ENCODE measurements at places on chromosomes 16 and 17. TPM values are rescaled to one million over a fixed set of nuclear protein-coding genes. Genes with fewer than 3 reads are reported as not detected.

DNA sequence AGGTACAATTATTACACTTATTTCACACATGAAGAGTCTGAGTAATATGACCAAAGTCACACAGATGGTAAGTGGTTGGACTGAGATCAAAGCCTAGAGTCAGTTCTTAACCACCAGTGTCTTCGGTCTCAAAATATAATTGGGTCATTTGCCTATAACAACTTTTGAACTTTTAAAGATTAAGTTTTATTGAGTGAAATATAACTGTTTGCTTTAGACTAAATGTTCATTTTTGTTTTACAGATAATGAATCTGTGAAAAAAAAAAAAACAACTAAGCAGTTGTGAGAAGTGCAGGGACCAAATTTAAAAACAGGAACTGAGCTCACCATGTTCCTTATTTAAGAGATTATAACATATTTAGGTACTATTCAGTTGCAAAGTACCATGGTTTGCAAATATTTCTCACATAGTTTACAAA, 150.1 kb downstream of the ITFG1 start:
- no peak for DNase-seq

DNA sequence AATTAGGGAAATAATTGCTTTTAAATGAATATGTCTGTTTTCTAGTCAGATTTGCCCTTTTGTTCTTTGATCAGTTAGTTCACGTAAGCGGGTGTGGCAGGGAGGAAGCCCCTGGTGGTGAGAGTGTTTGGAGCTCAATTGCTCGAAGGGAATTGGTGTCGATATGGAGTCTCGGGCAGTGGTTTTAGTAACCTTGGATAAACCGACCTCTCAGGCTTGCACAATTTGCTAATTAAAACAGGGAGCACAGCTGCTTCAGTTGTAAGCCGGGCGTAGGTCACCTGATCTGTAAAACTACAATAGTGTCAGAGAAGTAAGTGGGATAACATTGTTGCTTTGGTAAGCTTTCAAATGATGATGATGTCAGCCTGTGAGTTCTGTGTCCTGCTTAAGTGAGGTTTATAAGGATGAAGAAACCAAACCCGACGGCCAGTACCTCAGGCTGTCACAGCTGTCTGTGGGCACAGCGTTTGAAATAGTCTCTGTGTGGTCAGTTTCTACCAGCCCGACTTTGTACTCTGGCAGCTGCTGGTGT, 2.9 kb downstream of the ZNF750 start:
- DNase-seq, result peak; percentile 57

TMEM235 gene
- not detected for total RNA-seq

MFSD11 gene
- 21.1 TPM for total RNA-seq

- no peak for DNase-seq
These were observed 27.8 kb downstream of the COG4 start for GRCh38 chr16:70495425-70496182.

KRT14 gene
- total RNA-seq, result 0.25 TPM

DNA sequence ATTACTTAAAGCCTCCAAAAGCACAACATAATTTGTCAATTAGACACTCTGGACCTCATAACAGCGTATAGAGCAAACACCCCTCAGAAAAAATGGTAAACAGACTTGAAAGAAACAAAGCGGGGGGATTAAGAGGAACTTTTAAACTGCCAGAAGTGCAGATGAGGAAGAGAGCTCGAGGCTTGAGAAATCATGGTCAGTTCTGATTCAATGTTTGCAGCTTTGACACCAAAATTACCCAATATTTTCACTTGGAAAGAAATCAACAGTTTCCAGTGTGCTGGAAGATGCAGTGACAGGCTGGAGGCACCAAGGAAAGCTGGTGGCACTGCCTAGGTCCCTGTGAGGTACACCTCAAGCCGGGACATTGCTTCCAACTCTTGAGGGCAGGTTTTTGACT, 180.9 kb upstream of the TOX3 start:
- no peak for DNase-seq

KRT28 gene
- not detected for total RNA-seq

DNA sequence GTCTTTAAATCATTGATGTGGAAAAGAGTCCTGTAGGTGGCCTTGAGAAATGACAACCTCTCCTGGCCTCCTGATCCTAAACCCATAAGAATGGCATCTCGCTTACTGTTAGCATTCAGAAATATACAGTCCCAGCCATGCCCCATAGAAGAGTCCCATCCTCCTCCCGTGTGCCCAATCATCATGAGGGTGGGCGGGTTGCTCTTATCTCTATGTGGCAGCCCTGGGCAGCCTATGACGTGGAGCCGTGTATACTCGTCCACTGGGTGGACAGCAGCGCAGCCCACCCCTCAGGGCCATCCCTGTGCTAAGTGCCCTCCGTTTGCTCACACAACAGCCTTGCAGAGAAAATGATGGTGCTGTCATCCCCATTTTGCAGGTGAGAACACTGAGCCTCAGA, 105.3 kb downstream of the AMFR start:
- no peak for DNase-seq

GUCY2D gene
- not detected for total RNA-seq

CBX2 gene
- total RNA-seq, result 1.5 TPM

DNA sequence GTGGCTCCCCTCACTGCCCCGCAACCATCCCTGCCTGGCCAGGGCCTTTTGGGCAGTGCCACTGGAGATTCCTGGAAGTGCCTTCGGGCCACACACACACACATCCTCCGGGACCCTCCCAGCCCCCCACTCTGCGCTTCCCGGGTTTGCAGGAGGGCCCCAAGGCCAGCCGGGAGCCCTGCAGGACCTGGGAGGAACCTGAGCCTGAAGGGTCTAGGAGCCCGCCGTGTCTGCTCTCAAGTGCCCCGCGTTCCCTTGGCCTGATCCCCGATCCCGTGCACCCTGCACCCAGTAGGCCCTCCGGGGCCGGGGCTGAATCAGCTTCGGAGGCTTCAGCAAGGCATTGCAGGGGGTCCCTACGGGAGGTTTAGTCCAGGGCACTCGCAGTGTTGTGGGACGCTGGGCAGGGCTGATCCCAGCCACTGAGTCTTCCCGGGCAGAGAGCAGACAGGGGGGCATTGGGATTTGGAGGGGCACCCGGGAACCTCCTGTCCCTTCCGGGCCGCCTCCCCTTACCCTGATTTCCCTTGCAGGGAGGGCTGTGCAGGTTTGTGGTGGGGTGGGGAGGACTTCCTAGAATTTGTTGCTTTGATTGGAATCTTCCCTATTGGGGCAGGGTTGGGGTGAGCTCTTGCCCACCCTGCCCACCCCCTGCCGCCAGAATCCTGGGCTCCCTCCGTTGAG, 36.9 kb downstream of the TMEM235 start:
- no peak for DNase-seq

HS3ST3A1 gene
- total RNA-seq, result 5.7 TPM

CCDC200 gene
- total RNA-seq, result not detected

Measured in renal cortical epithelial cell (primary cell).